ENCODE measurements at places on chromosomes 16 and 17.

- no peak for DNase-seq
Observed at GRCh38 chr17:27862840-27863239, 30.3 kb downstream of the LYRM9 start.

DNA sequence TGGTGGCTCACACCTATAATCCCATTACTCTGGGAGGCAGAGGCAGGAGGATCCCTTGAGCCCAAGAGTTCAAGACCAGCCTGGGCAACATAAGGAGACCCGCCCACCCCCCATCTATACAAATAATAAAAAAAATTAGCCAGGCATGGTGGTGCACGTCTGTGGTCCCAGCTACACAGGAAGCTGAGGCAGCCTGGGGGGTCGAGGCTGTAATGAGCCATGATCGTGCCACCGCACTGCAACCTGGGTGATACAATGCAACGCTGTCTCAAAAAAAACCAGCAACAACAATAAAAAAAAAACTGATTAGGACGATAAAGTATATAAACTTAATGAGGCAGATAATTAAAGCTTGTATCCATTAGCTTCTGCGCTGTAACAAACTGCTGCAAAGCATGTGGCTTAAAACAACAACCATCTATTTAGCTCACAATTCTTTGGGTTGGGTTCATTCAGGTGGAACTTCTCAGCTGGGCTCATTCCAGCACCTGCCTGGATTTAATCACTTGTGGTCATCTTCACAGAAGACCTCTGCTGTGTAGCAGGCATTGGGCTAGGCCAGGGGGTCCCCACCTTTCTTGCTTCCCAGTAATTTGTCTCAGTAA, 45.8 kb downstream of the LCMT1 start:
- no peak for DNase-seq

DNA sequence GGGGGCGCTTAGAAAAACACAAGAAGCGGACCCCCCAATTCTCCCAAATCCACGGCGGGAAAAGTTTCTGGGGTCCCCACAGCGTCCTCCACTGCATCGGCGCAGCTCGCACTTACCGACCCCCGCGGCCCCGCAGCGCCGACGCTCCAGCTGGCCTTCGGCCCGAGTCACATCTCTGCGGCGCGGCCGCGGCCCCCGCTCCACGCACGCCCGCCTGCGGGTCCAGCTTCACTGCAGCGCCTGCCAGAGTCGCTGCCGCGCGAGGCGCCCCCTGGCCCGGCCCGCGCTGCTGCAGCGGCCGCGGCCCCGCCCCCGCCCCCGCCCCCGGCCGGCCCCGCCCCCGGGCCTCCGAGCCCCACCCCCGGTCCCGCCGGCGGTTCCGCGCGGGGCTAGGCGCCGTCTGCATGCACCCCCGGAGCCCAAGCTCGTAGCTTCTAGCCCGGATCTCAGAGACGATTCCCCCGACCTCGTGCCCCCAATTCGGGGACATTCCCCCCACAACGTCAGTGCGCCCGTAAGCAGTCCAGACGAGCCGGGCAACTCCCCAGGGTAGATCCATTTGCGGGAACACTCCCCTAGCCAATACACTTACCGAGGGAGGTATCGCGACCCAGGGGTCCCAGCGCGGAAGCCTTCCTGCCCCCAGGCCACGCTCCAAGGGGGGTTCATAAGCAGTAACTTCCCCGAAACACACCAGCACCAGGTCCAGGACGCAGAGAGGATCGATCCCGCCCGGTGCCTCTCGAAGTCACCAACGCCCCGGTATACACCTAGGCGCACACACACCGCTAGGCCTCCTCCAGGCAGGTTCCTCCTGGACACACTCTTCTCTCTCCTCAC, at the start of gene GPRC5B:
TSS of gene GPRC5B (minus strand) at position 238 of the 840 bp plus-strand sequence. CDS start 12,003 bp downstream, outside the sequence.
- DNase-seq = no peak

DNA sequence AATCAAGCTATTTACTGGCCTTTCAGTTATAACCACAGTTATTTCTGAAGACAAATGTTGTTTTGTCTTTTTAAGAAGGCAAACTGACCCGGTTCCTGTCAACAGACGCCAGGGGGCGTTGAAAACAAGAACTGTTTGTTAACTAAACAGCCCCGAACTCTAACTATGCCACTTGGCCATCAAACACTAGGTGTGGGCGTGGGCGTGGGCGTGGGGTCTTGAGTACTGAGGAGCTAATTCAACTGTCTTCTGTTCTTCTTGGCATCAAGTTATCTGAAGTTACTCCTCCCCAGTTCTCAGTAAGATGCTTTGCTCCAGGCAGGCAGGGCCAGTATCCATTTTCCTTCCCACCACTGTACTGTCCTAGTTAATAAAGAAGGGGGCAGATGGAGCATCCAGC, 63.3 kb upstream of the MTMR4 start:
- DNase-seq = peak; percentile 6

GRCh38 chr17:80000981-80001775, 34.5 kb downstream of the TBC1D16 start:
- DNase-seq = no peak

- no peak for DNase-seq
Observed at GRCh38 chr17:62891659-62892058, 74.4 kb upstream of the TANC2 start.

DNA sequence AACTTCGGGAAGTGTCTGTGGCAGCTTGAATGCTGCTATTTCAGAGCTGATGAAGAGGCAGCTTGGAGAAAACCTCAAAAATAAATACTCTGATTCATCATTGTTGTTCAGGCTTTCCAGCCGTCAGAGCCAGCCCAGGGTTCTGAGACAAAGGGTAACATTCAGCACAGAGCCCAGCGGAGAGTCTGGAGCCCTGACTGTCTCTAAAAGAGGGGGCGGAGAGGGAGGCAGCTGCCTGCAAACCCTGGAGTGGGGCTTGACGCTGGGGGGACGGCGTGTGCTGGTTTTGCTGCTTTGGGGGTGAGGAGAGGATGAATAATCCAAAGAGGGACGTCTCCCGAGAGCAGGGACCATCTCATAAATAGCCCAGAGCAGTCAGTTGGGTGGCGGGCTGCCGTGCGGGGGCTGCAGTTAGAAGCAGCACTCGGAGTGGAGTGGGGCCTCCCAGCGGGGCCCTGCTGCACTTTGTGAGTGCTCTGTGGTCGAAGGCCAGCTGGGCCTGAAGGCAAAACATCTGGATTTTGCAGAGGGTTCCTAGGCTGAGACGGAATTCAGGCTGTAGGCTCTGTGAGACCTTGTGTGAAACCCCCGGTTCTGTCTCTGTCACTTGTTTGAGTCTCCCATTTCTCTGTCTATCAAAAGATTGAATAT, 237.8 kb downstream of the PRKCA start:
- no peak for DNase-seq

- no peak for DNase-seq
Observed at GRCh38 chr16:25176136-25176535, 40.6 kb upstream of the AQP8 start.

DNA sequence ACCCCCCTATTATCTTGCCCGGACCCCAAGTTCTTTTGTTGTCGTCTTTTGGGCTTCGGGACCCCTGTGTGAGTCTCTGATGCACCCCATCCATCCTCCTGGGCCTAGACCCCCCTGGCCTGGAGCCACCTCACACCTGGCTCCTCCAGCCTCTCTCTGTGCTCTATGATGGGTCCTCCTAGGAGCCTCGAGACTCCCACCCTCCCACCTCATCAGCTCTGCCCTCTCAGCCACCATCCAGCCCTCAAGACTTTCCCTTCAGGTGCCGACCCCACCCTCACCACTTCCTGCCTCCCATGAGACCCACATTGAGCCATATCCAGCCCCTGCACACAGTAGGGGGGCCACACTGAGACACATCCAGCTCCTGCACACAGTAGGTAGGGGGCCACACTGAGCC, 8.7 kb upstream of the ATP2A3 start:
- no peak for DNase-seq

Data from activated T-helper 1 cell treated with anti-CD3 and anti-CD28 coated beads, Interleukin-2, amount 50 U/mL, for 16 hours (primary cell).